ENCODE measurements at places on chromosomes 13 and 19.

GRCh38 chr13:95858286-95859075 lies 181.5 kb downstream of the DNAJC3 start:
- DNase-seq = no peak

DNA sequence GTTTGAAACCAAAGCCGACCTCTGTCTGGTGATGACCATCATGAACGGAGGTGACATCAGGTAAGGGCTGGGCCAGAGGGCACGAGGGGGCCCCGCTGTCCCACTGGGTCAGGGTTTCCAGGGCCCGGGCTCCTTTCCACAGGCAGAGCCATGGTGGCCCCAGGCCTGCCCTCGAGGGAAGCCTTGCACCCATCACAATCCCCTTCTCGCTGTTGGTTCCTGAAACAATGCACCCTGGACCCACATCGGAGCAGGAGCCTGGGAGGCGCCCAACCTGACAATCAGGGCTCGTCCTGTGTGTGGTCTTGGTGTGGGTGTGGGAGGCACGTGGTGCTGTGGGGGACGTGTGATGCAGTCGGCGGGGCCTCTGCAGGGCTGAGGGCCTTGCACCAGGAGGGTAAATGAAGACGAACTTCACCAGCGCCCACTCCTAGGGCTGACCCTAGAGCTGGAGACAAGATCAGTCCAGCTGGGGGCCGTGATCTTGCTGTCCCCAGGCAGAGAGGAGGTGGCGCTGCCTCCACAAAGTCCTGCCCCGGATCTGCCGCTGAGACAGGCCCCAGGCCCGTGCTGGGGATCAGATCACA lies 2.8 kb downstream of the GRK1 start:
- no peak for DNase-seq

DNA sequence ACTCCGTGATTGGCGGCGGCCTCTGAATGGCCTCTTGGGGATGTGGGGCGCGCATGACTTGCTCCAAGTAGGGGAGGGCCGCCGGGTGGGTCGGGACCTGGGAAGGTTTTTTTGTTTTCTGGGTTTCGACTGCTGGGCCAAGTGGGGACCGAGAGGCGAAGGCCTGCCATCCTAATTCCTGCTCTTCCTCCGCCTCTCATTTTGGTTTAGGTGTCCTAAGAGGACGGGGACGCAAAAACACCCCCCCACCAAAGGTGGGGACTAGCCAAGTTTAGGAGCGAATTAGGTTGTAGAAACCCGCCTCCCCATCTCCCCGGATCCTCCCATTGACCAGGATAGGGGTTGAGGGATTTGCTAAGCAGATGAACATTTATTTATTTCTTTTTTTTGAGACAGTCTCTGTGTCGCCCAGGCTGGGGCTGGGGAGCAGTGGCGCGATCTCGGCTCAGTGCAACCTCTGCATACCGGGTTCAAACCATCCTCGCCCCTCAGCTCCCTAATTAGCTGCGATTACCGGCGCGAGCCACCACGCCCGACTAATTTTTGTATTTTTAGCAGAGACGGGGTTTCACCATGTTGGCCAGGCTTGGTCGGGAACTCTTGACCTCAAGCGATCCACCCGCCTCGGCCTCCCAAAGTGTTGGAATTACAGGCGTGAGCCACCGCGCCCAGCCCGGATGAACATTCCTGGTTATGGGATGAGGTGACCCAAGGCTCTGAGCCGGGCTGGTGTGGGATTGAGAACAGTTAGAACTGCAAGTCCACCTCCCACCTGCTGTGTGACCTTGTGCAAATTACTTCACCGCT lies 838 bp downstream of the PPP2R1A start:
- peak; percentile 30 for DNase-seq

- DNase-seq = no peak
Measured at GRCh38 chr13:77372275-77372674, 45.4 kb upstream of the MYCBP2 start.

- peak; percentile 27 for DNase-seq
Measured at GRCh38 chr19:5891938-5892771, 11.4 kb downstream of the NDUFA11 start.

DNA sequence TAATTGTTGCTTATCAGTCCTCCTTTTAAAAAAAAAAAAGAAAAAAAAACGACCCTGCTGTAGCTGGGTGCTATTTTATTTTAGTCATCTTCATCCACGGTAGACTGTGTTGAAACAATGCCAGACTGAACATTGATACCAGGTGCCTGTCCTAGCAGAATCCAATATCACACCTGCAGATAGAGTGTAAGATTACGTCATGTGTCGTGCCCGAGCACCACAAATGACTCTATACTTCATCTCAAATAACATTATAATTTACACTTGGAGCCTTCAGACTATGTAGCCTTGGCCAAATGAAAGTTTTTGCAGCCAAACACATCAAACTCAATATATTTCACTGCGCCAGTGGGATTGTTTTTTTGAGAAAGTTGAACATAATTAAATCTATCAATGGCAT lies 410.6 kb downstream of the FGF9 start:
- no peak for DNase-seq

- DNase-seq = no peak
Measured at GRCh38 chr13:112877539-112877938, 91.5 kb upstream of the MCF2L start.

DNA sequence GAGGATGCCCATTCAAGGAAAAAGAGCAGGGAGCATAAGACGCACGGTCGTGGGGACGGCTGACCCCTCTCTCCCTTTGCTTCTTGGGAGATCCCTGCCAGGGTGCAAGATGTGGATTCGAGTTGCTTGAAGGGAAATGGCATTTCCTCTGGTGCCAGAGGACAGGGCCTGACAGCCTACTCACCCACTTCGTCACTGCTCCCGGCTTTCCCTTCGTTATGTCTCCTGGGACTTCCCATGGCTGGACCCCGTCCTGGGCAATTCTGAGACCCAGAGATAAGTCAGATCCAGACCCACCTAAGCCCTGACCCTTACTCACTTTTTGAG lies 1.2 kb downstream of the TBC1D17 start:
- DNase-seq = no peak

DNA sequence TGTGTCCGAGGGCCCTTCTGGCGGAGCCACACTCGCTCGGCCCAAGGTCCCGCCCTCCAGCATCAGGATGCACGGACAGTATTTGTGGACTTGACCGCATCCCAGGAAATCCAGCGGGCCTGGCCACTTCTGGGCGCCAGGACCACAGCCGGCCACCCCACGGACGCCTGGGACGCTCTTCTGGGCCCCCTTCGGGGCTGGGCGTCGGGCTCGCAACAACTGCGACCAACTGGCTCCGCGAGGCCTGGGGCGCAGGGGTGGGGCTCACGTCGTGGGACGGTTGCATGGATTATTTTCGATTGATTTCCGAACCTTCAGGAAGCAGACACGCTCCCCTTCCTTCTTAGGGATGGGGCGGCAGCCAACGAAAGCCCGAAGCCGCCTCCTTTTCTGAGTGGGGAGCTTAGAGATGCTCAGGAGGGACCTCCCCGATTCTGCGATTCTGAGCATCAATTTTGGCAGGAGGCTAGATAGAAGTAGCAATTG lies 521 bp upstream of the NUP58 start:
- peak; percentile 14 for DNase-seq

DNA sequence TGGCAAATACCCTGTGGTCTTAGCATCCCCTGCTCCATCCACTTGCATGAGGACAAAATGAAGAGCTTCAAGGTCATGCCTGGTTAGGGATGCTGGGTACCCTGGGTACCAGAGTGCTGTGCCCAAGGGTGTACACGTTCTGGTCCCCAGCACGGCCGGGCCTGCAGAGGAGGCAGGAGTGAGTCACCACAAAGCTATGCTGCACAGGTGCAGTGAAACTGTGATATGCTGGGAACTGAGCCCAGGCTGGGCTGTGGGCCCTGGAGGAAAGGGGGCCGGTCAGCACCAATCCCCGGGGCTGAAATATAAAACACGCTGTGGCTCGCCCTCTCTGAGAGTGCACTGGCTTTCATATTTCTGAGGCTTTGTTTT lies 95.1 kb downstream of the TSHZ3 start:
- no peak for DNase-seq

DNA sequence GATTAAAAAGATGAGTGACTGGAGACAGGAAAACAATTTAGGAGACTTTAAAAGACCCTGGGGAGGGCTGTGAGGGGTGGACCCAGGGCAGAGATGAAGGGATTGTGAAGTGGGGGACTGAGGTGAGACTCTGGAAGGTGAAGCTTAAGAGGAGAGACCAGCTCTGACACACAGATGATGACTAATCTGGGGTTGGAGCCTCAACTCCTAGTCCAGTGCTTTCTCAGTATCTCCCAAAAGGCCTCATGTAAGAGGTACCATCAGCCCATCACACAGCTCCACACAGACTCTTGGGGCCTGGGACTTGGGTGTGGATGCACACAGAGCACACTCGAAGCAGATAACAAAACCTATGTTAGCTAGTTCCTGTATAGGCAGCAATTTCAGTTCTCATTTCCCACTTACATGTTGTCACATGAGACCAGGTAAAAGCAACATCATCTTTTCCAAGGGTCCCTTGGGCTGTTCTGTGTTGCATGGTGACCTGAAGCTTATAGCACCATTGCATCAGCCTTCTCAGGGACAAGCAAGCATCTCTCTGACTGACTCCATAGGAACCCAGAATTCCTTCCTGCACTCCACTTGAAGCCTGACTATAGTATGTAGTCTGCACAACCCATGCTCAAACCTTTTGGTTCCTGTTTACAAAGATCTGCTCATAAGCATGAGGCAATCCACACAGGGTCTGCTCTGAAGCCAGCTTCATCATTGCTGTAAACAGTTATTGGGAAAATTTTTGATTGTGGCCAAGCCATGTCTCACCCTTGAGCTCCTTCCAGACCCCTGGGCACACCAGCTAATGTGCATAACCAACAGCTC lies 88.6 kb upstream of the MYCBP2 start:
- DNase-seq = no peak

- no peak for DNase-seq
Measured at GRCh38 chr19:28498404-28498976, 714.5 kb downstream of the UQCRFS1 start.

GRCh38 chr13:68051910-68052309 lies 821.8 kb upstream of the PCDH9 start:
- DNase-seq = no peak

GRCh38 chr13:97287047-97287383 lies 64.9 kb downstream of the MBNL2 start:
- no peak for DNase-seq

- peak; percentile 9 for DNase-seq
Measured at GRCh38 chr13:113420833-113421600, 32.3 kb downstream of the ADPRHL1 start.

GRCh38 chr13:51636349-51636890 lies 52.2 kb downstream of the WDFY2 start:
- no peak for DNase-seq

DNA sequence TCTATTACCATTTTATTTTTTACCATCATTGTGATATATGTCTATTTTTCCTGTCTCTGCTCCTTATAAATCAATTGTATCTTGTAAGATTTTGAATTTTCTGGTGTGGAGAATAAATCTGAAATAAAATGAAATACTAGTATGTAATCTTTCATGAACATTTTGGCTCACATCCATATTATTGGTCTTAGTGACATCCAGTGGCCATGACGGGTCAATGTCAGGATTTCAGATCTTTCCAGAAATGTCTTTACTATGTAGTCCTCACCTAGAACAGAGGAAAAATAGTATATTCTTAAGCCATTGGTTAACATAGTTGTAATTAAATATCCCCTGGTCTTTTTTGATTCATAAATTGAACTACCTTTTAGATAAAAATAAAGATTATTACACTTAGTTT lies 109.8 kb upstream of the GPC6 start:
- no peak for DNase-seq

DNA sequence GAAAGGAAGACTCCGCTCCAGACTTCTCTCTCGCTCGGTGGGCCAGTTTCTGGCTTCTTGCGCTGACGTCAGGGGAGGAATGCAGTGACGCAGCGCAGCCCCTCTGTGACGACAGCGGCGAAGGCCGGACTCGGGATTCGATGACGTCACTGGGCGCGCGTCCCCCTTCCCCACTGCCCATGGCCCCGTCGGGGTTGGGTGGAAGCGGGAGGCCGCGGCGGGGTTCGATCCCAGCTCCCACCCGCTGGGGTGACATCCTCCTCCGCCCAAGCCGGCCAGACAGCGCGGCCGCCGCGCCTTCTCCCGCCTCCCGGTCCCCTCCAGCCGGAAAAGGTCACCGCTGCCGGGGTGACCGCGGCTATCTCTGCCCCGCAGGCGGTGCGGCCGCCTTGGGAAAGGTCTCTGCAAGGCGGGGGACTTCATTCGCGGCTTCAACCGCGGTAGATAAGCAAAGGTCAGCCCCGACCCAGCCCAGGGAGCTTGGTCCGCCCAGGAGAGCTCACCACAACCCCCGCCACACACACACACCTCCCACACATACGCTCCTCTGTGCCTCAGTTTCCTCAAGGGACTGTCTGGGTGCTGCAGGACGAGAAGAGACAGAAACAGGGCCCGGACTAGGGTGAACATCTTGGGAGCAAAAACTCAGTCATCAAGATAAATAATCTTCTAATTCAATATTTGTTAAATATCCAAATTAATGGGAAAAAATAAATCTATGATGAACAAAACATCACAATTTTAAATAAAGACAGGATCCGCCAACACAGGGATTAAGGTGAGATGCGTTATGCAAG lies 844 bp upstream of the RFX1 start:
- DNase-seq = no peak

GRCh38 chr13:99122171-99122570 lies 78.5 kb upstream of the UBAC2 start:
- DNase-seq = no peak

DNA sequence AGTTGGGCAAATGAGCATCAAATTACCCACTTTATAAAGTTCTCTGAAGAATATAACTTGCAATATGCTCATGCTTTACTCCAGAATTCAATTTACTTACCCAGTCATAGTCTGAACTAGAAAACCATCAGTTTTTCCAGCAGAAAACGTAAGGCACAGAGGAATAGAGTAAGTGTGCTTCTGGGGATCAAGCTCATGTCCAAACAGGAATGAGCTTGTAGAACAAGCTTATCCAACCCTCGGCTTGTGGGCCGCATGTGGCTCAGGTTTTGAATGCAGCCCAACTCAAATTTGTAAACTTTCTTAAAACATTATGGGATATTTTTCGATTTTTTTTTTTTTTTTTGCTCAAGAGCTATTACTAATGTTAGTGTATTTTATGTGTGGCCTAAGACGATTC lies 308.5 kb upstream of the KLF12 start:
- DNase-seq = no peak

GRCh38 chr19:44658069-44658733 lies 13.1 kb upstream of the CEACAM19 start:
- no peak for DNase-seq

DNA sequence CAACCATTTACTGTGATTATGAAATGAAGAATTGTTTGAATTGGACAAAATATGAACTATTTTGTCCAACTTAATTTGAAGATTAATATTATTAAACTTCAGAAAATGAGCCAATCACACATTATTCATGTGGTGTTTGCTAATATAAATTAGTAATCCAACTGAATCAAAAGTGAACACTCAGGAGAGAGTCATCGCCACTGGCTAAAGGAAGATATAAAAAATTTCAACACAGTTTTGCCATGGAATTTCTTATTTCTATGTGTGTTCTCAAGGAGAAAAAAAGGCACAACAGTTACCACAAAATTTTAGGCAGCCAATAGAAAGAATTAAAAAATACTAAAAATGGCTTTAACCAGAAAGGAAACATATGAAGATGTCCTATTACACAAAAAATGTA lies 2683.8 kb downstream of the PCDH9 start:
- no peak for DNase-seq

- DNase-seq = no peak
Measured at GRCh38 chr19:30551271-30551670, 179.1 kb downstream of the ZNF536 start.
